ENCODE measurements at places on chromosomes 11 and 22. TPM values are rescaled to one million over a fixed set of nuclear protein-coding genes. Genes with fewer than 3 reads are reported as not detected.

- DNase-seq: no peak
These were observed 37.3 kb downstream of the LARGE1 start for GRCh38 chr22:33882991-33883390.

- DNase-seq: no peak
These were observed 16.6 kb downstream of the PIH1D2 start for GRCh38 chr11:112057170-112057569.

DNA sequence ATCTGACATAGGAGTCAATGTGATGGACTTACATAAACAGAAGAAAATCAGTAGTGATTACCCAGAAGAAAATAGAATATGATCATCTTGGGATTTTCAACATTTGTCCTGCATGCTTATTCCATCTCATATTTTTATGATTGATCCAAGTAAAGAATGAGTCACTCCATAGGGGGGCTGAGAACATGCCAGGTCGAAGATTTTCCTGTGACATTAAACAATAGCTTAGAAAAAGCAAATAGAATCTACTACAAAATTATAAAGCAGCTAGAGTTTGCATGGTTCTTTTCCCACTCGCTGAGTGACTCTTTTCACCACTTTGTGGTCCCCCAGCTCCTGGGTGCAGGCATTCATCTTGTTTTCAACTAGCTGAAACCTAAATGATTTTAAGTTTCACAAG is 56.3 kb downstream of the DDI1 start:
- DNase-seq: no peak

DNA sequence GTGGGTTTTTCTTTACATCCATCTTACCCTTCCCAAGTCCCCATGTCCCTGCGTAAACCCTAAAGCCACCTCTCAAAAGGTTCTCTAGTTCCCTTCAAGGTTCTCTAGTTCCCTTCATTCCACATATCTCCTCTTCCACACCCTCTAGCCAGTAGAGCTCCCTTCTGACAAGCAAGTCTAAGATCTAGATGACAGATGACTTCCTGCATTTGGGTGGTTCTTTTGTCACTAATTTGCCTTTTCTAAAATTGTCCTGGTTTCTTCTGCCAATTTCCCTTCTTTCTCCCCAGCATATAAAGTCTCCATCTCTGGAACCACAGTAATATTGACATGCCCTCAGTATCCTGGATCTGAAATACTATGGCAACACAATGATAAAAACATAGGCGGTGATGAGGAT is 7.8 kb downstream of the CD3E start:
- no peak for DNase-seq

DNA sequence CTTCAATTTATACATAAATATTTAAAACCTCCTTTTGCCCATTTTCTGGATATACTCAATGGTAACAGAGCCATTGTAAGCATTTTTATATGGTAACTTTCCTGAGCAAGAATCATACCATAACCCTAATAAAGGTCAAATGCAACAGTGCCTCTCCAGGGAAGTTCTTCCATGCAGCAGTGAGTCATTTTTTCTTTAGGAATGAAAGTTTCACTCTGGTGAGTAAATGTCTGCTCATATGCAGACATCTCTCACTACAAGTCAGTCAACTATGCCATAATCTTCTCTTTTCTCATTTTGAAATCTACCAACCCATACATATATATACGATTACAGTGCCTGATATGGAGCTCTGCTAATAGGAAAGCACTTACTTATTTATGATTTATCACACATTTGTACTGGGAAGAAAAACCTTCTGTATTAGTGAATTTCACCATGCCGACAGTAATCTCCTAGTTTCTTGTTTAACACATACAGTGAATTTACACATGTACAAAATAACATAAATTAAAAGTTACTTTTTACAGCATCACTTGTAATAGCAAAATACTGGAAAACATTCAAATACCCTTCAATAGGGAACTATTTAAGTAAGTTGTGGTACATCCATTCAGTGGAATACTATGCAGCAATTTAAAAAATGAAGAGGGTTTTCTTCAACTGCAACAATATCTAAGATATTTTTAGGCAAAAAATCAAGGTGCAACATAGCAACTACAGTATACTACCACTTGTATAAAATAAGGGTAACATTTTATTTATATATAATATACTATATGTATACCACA is 16.0 kb downstream of the STK33 start:
- peak; percentile 21 for DNase-seq

The TMEM86A gene
- 0.26 TPM for total RNA-seq

GRCh38 chr11:16607675-16608644 is 130.5 kb upstream of the C11orf58 start:
- peak; percentile 45 for DNase-seq

The TEX12 gene
- not detected for total RNA-seq

The FOLH1 gene
- not detected for total RNA-seq

DNA sequence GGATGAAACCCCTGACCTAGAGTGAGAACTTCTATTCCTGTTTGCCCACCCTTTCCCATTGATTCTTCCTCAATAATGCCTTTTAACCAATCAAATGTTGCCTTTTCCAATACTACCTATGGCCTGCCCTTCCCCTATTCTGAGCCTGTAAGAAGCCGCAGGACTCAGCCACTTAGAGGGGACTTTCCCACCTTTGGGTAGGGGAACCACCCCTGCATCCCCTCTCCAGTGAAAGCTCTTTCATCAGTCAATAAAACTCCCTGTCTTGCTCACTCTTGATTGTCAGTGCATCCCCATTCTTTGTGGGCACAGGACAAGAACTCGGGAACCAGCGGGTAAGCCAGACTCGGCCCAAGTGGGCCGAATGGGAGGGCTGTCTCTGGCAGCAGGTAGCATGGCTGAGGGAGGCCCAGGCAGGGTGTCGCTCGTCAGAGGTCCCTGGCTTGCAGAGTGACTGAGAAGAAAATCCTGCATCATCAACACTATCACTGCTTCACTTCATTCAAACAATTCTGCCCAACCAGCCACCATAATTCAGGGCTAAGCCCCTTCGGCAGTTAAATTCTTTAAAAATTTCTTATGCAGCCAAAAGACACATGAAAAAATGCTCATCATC is 30.4 kb downstream of the LDHAL6A start:
- DNase-seq: no peak

DNA sequence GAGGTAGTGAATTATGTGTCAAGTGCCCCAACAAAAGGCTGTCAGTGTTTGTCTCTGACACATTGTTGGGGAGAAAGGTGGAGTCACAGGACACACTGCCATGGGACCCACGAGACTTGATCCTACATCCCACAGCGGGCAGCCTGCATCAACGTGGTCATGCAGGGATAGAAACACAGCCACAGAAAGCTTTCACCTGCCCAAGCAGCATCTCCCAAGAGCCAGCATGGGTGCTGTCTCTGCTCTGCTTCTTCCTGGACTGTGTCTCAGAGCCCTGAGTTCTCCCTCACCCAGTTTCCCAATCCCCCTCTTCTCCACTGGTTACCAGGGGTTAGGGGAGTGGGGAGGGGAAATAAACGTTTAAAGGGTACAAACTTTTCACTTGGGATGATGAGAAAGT is 97.2 kb downstream of the VPREB1 start:
- DNase-seq: no peak

DNA sequence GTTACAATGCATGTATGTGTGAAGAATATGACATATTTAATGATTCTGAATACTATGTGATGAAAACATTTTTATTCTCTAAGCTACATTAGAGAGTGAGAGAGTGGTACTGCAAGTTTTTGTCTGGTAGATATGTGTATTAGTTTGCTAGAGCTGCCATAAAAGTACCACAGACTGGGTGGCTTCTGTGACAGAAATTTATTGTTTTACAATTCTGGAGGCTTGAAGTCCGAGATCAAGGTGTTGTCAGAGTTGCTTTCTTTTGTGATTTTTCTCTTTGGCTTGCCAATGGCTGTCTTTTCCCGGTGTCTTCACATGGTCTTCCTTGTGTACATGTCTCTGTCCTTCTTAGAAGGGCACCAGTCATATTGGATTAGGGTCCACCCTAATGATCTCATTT is 6.9 kb upstream of the OR10W1 start:
- no peak for DNase-seq

The OR6T1 gene
- not detected for total RNA-seq

The OR5B21 gene
- not detected for total RNA-seq

DNA sequence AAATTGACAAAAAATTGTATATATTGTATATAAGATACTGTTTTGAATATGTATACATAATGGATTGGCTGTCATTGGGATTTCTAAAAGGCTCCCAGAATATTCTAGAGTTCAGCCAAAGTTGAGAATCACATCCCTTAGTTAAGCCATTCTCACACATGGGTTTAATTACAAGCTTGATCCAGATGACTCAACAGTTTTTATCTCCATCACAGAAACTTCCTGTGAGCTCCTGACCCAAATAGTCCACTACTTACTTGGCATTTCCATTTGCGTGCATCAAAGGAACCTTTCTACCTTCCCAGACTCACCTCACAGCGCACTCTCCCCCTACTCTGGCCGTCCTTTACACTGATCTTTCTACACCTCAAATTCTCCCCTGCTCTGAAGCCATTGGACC is 184.8 kb upstream of the ARHGAP20 start:
- peak; percentile 73 for DNase-seq

GRCh38 chr11:112784323-112785073 is 176.7 kb upstream of the NCAM1 start:
- no peak for DNase-seq

The OR8A1 gene
- not detected for total RNA-seq

GRCh38 chr22:36009085-36009484 is 19.5 kb downstream of the RBFOX2 start:
- DNase-seq: peak; percentile 72

DNA sequence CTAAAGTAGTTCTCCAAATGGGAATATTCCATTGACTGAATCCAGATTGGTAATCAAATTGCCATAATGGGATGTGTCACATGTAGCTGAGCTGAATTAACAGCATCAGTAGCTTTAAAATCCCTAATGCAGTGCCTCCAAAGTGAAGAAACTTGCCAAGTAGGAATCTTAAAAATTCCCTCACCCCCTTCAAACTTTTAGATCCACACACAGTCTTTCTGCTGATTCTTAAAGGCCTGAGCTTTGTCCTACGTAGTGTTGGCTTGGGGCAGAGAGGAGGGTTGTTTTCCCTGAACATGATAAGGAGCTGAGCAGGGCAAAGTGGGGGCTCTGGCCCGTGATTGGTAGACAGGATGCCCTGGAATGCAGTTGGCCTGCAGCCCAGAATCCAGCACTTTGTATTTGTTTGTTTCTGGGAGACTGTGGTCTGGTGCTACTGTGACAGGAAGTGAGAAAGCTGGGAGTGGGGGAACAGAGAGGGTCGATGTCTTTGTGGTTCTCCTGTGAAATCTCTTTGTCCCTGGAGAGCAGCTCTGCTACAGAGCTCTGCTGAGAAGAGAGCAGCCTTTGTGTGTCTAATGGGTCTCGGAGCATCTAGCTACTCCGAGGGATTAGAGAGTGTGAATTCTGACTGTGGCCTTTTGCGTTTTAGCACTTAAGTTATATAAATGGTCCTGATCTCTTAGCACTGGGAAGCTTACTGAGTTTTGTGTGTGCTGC is 16.9 kb downstream of the CTNND1 start:
- DNase-seq: peak; percentile 95

DNA sequence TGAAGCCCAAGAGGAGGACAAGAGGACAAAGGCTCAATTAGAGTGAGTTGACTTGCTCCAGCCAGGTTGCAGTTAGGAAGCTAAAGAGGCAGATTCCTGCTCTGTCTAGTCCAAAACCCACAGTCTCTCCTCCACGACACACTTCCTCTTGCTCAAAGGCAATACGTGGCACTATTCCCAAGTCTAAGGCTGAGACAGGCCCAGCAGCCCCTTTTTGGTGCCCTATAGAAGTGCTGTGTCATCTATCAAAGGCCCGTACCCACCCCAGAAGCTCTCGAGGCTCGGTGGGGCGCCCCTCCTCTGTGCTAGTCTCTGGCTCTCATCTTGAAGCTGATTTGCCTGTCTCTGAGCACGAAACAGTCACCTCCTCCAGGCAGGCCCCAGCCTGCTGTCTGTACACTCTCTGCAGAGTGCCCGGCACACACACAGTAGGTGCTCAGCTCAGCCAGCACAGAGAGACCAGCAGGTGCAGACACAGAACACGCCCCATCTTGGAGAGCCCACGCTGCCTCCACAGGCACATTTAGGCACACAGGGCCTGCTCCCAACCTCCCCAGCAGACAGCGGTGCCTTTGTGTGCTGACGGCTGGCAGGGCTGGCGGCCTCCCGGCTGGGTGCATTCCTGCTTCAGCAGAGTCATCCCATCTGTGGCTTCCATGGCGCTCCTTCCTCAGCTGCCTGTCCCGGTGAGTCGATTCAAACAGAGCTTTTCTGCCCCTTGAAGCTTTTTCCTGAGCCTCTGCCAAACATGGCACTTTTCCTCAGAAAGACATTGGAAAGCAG is 52.8 kb downstream of the MYH9 start:
- DNase-seq: peak; percentile 81

- no peak for DNase-seq
These were observed 391.1 kb downstream of the AASDHPPT start for GRCh38 chr11:106468531-106468930.

The B4GALNT4 gene
- total RNA-seq: 9.5 TPM

GRCh38 chr11:132062031-132062430 is 691.6 kb downstream of the NTM start:
- no peak for DNase-seq

DNA sequence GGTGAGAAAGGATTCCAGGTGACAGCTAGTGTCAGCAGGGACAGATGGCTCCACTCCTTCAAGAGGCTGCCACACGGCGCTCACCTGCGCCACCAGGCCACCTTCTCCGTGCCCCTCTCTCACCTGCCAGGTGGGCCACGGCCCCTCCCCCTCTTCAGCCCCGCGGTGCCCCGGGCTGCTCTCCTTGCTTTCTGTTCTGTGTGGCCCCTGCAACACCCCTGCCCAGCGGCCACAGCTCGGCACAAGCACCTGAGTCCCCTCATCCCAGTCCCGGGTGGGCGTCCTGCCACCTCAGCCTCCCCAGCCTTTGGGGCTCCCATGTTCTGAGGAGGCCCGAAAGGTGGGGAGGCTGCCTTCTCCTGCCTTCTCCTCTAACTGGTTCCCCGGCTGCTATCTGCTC is 46.4 kb downstream of the APOL1 start:
- DNase-seq: no peak

DNA sequence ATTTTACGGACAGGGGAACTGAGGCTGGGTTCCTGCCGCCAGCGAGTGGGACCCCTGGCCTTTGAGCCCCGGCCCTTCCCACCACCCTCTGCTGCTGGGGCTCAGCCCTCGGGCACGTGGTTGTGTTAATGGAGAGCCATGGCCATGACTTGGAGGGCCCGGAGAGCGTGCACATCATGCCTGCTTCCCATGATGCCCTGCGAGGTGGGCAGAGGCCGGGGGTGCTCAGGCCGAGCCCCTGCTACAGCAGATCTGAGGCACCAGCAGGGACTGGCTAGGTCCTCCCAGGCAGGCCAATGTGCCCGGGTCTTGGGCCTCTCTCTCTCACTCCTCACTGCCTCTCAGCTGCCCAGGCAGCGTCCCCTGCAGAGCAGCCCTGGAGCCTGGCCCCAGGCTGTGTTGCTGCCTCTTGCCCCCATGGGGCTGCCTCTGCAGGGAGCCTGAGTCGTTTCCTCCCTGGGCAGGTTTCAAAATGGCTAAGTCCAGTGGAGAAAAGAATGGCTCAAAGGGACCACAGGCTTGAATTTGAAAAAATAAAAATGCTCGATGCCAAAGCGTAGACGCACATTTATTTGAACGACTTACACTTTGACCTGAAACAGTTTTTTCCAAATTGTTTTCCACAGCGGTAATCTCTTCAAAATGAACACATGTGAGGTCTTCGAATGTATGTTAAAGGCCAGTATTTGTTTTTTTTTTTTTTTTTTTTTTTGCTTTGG is 72.6 kb upstream of the CLDN5 start:
- DNase-seq: no peak

Data from HFFc6 (cell line).